ENCODE measurements at places on chromosomes 4 and X.
A peak's percentile ranks its signal among the peaks of the same experiment; 100 is the strongest.

DNA sequence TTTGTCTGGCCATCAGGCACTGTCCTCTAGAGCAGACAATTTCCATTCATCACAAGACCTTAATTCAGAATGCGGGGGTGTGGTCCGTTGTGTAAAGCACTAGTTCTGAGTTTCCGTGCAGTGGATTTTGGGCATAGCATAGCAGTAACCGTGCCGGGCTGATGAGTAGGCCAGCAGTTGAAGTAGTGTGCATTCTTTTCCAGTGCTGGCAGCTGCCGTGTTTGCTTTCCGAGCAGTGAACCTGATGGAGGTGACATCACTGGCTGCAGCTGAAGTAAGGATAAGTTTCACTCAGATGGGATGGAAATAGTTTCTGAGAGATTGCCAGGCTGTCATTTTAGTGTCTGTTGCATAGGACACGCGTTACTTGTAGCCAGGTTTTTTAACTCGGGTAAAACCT is 107.0 kb upstream of the STIM2 start:
- DNase-seq, result no peak

GRCh38 chr4:153111426-153112040 is 92.7 kb upstream of the TRIM2 start:
- peak; percentile 26 for DNase-seq

DNA sequence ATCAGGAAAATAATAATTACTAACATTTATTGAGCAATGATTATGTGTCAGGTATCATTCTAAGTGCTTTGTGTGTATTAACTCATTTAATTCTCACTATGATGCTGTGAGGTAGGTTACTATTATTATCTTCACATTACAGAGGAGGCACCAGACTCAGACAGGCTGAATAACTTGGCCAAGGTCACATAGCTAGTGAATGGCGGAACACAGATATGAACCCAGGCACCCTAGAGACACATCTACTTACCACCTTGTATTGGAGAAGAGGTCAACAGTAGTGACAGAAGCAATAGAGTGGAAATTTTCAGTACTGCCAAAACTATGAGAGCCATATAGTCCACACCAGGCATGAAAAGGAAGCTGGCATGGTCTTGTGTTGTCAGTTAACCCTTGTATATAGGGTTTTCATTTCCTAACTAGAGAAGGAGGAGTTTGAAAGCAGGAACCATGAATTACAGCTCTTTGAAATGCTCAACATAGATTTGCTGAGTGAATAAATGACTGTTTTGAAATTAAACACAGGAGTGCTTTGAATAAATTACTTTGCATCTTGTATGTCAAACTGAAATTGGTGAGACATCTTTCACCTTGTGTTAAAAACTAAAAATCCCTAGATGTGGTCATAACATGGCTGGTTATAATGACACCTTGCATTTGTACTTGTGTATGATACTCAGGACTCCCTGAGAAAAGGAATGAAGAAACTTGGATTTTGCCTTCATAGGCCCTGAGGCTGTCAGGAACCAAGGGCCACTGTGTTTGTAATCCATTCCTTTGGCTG is 71.8 kb downstream of the RTL9 start:
- DNase-seq, result no peak

DNA sequence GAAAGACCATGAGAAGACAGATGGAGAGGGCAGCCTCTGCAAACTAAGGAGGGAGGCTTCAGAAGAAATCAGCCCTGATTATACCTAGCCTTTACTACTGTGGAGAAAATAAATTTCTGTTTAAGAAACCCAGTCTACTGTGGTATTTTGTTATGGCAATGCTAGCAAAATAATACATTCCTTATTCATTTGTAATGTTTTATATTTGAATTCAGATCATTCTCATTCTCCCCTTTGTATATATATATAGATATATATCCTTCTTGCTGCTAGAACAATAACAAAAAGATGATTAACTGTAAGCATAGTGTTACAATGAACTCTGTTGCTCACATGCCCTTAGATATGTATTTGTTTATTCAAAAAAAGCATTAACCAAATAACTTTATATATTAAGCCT is 22.5 kb downstream of the DMD start:
- DNase-seq, result no peak

GRCh38 chr4:101145021-101145420 is 202.3 kb downstream of the PPP3CA start:
- no peak for DNase-seq

- no peak for DNase-seq
These were observed 1263.6 kb downstream of the C4orf33 start for GRCh38 chr4:130359542-130359941.

GRCh38 chr4:184612074-184612473 is 37.2 kb downstream of the CASP3 start:
- no peak for DNase-seq

DNA sequence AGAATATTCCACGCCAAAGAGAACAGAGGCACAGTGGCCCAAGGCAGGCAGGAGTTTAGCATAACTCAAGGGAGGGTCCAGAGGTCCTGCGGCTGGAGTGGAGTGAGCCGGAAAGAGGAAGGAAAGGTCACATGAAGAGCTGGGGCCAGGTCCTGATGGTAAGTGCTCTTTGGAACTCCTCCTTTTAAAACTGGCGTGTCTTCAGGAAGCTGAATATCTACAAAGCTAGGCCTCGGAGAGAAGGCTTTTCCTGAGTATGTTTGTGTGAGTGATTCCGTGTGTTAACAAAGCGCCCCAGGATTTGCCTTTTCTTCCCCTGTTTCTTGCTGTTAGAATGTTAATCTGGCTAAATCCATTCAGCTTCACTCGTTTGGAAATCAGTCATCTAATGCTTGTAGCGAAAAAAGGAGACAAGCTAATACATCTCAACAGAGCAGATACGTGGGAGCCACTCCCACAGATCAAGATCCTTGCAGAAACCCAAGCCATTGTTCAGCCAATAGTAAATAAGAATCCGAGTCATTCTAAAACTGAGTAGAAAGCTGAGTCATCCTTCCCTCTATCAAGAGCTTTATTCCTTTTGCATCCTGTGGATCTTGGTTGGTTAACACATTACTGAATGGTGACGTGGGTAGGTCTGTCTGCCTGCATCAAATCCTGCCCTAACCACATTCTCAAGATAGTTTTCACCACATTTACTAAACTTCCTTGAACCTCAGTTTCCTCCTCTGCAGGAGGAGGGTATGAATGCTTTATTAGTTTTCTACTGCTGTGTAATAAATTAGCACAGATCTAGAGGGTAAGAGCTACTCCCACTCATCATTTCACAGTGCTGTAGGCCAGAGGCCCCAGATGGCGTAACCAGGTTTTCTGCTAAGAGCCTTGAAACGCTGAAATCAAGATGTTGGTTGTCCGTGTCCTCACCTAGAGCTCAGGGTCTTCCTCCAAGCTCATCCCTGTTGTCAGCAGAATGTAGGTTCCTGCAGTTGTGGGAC is 43.2 kb upstream of the RBM47 start:
- DNase-seq, result peak; percentile 61

- DNase-seq, result no peak
These were observed 86.5 kb downstream of the MAGED4 start for GRCh38 chrX:52271206-52271605.

- DNase-seq, result no peak
These were observed 60.4 kb upstream of the IRF2 start for GRCh38 chr4:184534511-184535391.

DNA sequence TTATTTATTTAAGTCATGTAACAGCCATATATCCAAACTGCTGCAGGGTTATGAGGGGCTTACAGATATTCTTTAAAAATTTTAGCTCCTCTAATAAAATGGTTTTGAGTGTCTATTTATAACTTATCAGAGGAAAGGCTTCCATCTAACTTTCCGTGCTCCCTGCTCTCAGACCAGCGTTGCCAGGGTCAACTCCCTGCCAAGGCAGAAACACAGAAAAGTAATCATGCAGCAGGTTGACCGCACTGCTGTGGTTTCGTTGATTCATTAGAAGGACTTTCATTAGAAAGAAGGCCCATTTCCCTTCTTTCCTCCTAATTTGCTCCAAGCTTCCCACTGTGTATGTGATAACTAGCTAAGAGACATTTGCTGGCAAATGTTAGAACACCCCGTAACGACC is 33.9 kb downstream of the BCLAF3 start:
- DNase-seq, result no peak
